ENCODE measurements at places on chromosomes 13 and 19. TPM values are rescaled to one million over a fixed set of nuclear protein-coding genes. Genes with fewer than 3 reads are reported as not detected.

WBP4 gene
- total RNA-seq: 15.2 TPM

TMPRSS9 gene
- total RNA-seq: 0.09 TPM

OR7C1 gene
- not detected for total RNA-seq

FGF21 gene
- total RNA-seq: not detected

LCP1 gene
- total RNA-seq: 596 TPM

ATP8B3 gene
- 1.3 TPM for total RNA-seq

MEDAG gene
- total RNA-seq: 0.76 TPM

ARHGEF1 gene
- total RNA-seq: 94.3 TPM

LIM2 gene
- total RNA-seq: not detected

Measured in thymus (tissue), 14 donors.